SHP77 (cell line): ENCODE measurements at places on chromosomes 4 and X.

GRCh38 chrX:50448565-50448964 is 22.1 kb downstream of the DGKK start:
- no peak for DNase-seq

DNA sequence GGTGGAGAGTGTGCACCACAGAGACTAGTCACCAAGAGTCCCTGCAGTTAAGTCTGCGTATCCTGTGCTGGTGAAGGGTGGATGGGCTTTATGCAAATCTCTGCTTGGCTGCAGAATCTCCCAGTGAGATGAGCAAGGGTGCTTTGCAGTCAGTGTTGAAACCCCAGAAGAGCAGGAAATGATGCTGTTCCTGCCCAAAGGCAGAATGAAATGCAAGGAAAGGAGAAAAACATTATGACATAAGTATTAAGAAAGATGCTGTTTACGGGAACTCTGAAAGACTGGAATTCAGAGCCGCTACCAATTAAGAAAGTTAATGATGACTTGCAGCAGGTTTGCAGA is 25.4 kb upstream of the ACSL1 start:
- DNase-seq: no peak

GRCh38 chrX:16771483-16772398 is 14.5 kb upstream of the TXLNG start:
- peak; percentile 26 for DNase-seq

- DNase-seq: no peak
Observed at GRCh38 chr4:80286451-80286850, 20.0 kb downstream of the FGF5 start.

DNA sequence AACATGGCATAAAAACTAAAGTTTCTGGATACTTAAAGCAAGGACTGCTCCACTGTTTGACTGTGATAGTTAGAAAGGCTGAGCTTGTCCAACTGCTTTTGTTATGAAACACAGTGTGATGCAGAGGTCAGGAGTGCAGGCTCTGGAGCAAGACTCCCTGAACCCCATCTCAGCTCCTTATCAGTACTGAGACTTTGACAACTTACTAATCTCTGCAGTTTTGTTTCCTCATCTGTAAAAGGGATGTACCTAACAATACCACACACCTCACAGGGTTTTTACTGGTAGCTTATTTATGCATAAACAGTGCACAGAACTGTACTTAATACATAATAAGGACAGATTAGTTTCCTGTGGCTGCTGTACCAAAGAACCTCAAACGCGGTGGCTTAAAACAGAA is 804.3 kb downstream of the FSTL5 start:
- DNase-seq: no peak

DNA sequence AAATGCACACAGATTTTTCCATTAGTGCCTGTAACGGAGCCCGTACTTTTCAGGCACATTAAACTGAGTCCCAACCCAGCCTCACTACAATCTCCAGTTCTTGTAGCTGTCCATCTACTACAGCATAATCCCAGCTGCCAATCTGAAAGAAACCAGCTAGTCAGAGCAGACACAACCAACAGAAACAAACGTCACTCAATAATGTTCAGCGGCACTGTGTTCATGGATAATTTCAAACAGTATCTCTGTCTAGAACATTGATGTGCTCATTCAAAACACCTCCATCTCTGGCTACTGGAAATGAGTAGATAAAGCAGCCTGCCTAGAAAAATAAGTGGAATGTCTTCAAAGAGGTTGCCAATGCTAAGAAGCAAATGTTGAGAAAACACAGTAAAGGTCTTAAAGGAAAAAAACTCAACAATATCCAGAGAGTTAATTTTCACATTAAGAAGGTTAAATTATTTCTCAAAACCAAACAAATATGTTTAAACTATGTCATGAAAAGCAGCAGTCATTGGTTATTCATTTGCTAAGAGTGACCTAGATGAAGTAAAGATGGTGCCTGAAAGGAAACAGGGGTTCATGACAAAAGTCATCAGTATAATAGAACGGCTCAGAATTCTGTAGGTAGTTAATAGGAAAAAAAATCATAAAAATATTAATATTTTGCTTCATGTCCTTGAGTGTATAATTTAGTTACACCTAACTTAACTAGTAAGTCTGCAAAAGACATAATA is 245.1 kb upstream of the MAB21L2 start:
- no peak for DNase-seq
